IMR-90 (cell line): ENCODE measurements at places on chromosomes 12 and 14. TPM values are rescaled to one million over a fixed set of nuclear protein-coding genes. Genes with fewer than 3 reads are reported as not detected.

DNA sequence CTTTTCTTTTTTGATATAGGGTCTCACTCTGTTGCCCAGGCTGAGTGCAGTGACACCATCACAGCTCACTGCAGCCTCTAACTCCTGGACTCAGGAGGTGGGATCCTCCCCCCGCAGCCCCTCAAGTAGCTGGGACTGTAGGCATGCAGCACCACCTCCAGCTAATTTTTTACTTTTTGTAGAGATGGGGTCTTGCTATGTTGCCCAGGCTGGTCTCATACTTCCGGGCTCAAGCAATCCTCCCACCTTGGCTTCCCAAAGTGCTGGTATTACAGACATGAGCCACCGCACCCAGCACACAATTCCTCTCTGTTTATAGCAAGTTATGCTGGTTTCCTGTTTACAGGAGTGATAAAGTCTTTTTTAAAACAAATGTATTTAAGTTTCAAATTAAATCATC lies 39.5 kb upstream of the HIF1A start:
- no peak for DNase-seq

NOVA1 gene
- total RNA-seq, result 0.90 and 1.1 TPM in 2 replicates

KRT86 gene
- not detected in 2 replicates for total RNA-seq

GARIN6 gene
- total RNA-seq, result not detected in 2 replicates

- no peak for DNase-seq
These were observed 381.4 kb downstream of the ETNK1 start for GRCh38 chr12:23006413-23006812.

GLS2 gene
- total RNA-seq, result under 0.01 and 0.36 TPM in 2 replicates

- DNase-seq, result no peak
These were observed 241.9 kb downstream of the SLC41A2 start for GRCh38 chr12:104716172-104716571.

PLEKHD1 gene
- under 0.01 TPM in 1 of 2 replicates, not detected in the other for total RNA-seq

GRCh38 chr14:98721061-98721460 lies 550.9 kb downstream of the BCL11B start:
- no peak for DNase-seq

- DNase-seq, result no peak
These were observed 63.2 kb upstream of the NR2C1 start for GRCh38 chr12:95136598-95136997.

DNA sequence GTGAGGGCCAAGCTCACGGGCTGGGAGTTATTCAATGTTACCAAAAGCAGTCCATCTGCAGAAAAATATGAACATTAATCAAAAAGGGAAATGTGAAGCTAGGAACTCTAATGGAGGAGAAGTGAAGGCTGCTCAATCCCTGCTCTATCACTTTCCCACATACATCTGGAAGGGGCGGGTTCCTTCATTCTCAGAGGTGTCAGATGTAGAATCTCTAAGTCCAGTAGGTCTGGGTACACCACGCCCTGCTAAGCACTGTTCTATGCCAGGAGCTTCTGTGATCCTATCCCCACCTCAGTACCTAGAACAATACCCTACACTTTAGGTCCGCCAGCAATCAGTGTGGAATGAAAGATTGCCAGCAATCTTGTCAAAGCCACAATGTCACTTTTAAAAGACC lies 37.0 kb upstream of the ANO2 start:
- DNase-seq, result no peak

ST8SIA1 gene
- 0.28 TPM in 1 of 2 replicates, not detected in the other for total RNA-seq

- DNase-seq, result peak; percentile 94
These were observed 126.9 kb upstream of the KRAS start for GRCh38 chr12:25377469-25378177.

DNA sequence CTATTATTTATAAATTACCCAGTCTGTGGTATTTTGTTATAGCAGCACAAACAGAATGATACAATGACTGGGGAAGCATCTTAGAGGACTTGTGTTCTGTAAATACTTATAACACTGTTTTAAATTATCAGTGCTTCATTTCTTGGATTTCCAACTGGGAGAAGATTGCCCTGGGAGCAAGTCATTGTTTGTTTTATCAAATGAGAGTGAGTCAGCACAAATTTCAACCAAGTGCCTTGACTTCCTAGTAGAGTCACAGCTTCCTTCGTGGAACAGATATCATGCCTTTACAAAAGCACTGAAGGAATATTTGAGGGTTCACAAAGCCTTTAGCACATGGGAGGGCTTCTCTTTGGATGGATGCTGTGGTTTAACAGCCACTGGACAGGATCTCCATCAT lies 234.1 kb downstream of the KTN1 start:
- peak; percentile 60 for DNase-seq

HOXC10 gene
- not detected in 2 replicates for total RNA-seq

DNA sequence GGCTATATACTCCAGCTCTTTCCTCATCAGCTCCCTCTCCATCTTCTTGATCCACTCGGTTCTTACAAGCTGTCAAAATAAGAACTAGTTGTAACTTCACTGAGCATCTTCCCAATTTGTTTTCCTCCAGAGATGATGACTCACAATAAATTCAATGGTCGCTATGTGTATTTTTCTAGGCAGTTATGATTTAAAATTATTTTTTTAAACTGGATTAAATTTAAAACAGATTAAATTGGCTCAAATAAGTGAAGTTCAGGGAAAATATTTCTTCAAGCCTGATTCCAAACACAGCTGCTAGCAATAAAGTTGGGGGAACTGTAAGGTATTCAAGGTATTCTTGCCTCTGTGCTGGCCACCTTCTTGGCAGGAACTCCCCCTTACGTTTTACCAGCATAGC lies 717.7 kb upstream of the USP15 start:
- DNase-seq, result no peak

DNA sequence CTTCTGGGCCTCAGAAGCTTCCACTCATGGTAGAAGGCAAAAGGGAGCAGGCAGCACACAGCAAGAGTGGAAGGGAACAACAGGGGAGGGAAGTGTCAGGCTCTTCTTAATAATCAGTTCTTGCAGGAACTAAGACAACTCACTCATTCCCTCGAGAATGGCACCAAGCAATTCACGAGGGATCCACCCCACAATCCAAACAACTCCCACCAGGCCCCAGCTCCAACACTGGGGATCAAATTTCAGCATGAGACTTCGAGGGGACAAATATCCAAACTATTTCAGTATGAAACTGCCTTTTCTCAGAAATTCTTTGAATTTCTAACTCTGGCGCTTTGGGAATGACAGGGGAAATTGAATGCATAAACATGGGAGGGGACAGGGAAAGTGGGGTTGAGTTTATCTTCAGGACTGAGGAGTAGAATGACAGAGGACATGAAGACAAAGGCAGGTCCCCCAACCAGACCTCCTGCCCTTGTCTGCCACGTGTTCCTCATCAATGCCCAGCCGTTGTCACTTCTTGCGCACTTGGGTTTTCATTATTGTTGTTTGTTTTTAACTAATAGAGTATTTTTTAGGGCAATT lies 24.6 kb upstream of the APOF start:
- peak; percentile 49 for DNase-seq

SIX1 gene
- 7.7 and 8.6 TPM in 2 replicates for total RNA-seq

ESRRB gene
- total RNA-seq, result not detected in 2 replicates

DNA sequence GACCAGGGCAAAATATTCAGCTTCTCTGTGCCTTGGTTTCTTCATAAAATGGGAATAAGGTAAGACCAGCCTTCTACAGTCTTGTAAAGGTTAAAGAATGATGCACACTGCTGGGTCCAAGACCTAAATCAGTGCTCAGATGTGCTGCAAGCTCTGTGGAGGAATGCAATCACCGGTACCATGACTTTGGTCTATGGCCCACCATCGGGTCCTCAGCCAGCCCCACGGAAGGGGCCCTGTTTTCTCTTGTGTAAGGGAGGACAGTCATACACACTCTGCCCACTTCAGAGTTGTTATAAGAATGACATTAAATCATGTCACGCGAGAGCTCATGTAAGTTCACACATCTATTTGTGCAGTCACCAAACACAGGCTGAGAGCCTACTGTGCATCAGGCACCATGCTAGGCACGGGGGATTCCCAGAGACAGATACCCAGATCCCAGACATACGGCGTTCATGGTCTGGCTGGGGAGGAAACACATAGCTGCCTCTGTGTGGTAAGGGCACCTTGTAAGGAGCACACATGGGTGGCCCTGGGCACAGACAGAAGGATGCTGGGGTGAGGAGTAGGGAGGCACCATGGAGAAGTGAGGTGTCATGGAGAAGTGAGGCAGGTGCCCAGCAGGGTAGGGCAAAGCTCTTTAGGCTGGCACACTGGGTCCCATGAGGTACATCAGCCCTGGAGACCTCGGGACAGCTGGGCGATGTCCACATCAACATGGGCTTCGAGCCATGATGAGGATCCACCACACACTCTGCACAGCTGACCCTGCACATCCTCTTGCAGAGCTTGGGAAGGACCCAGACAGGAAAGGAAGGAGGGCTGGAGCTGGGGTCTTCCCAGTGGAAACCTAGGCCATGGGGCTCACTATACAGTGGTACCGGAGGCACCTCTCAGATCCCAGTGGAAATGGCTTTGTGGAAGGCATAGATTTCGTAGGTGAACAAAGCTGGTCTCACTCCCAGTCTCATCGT lies 190.4 kb upstream of the DIO3 start:
- DNase-seq, result no peak

GRCh38 chr14:100329233-100330006 lies 6.3 kb downstream of the SLC25A47 start:
- DNase-seq, result no peak
